Stimulated activated CD4-positive, alpha-beta T cell treated with anti-CD3 and anti-CD28 coated beads, Interleukin-12 subunit alpha, Interleukin-12 subunit beta, amount 100 ng/mL, for 24 hours (primary cell): ENCODE measurements at places on chromosomes 3 and 15.

- DNase-seq = no peak
Observed at GRCh38 chr3:171295484-171296373, 164.5 kb downstream of the TNIK start.

GRCh38 chr3:46558184-46559043 lies 7.7 kb downstream of the LRRC2 start:
- peak; percentile 32 for DNase-seq

DNA sequence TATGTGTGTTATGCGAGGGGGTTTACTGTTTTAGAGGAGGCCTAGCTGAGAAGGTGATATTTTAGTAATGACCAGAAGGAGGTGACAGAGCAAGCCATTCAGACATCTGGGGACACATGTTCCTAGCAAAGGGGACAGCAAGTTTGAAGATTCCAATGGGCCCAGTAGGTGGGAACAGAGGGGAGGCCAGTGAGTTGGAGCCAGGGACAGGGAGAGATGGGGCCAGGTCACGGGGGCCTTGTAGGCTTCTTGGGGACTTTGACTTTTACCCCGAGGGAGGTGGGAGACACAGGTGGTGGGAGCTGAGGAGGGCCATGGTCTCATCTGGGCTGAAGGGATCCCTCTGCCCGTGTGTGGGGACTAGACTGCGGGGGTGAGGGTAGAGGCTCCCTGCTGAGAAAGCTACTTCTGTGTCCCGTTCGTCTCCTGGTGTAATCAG lies 72.5 kb downstream of the MGLL start:
- no peak for DNase-seq

DNA sequence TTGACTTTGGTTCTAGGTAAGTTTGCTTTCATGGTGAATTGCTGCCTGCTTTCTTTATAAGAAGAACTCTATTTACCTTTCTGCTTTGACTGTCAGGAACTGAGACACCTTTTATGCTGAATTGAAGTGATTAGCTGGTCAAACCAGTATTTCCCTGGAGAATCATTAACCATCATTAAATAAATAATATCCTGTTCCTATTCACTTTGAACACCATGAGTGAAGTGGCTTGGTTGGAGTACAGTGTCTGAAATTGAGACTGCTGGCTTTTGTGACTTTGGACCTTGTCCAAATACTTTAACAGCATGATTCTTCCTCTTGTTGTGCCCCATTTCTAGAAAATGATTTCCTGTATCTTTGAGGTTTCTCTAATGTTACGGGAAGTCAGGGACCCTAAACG lies 5.6 kb upstream of the TMEM62 start:
- no peak for DNase-seq

DNA sequence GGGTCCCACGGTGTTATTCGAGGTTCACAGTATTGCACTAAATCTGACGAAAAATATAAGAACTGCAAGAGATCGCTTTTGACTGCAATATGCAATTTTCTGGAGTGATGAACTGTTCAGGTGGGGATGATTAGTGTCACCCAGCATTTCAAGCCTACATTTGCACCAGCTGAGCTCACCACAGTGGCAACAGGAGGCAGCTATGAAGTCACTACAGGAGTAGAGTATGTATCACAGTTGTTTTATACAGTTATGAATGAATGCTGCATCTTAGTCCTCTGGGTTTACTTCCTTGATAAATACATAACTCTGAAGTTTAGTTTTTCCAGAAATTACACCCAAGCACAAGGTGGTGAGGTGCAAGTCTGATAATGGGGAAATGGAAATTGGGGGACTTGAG lies 69.6 kb downstream of the CHSY1 start:
- DNase-seq = no peak

DNA sequence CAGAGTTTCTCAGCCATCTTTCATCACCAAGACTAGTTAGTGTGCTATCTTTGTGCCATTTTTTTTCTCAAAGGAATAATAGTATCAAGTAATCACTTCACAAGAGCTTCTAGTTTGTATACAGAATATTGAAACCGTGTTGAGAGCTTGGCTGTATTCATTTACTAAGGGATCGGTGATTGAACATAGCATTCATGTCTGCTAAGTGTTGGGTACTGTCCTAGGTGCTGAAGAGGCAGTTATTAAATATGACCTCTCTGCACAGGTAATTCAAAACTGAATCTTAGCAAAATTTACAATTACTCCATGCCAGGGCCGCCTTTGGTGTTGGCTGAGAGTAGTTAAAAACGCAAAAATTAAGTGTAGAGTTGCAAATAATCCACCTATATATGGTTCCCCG lies 355.3 kb upstream of the RORA start:
- DNase-seq = no peak
